ENCODE measurements at places on chromosomes 5 and 9. TPM values are rescaled to one million over a fixed set of nuclear protein-coding genes. Genes with fewer than 3 reads are reported as not detected.

DNA sequence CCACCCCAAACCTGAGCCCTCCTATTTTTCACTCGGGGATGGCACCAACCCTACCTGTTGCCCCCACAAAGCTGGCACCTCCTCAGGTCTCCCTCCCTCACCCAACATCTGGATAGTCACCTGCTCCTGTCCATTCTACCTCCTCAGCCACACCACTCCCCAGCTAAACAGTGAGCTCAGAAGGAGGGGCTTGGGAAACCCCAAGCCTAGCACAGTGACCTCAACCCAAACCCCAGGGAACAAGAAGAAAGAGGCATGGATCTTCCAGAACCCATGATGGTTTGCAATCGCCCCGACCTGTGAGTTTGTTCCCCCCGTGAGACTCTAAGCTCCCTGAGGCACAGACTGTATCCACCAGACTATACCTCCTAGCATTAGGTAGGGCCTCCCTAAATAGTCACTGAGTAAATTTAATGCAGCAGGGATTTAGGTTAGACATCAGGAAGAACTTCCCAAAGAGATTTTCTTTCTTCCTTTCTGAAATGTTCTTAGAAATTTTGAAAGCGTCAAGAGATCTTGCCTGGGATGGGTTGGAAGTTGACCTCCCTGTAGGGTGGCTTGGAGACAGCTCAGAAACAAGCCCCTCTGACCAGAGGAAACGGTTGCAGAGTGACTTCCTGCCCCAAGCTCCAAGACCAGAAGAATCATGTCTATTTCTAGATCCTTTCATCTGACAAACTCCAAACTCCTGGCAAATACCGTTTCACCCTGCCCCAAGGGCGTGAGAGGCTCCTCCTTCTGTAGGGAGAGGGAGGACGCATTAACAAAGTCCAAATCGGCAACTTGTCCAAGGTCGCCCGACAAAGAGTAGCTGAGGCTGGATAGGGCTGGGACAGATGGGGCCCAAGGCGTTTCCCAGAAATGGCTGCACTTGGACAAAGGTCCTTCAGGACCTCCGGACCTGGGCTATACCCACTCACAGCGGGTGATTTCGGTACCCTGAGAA, 4.1 kb downstream of the FIBCD1 start:
- H3K4me1 ChIP-seq, result peaks cover 43% of the 10 kb centered on the region
- no peak overlapping the region for H3K27ac ChIP-seq
- H3K4me3 ChIP-seq, result no peak overlapping the region

DNA sequence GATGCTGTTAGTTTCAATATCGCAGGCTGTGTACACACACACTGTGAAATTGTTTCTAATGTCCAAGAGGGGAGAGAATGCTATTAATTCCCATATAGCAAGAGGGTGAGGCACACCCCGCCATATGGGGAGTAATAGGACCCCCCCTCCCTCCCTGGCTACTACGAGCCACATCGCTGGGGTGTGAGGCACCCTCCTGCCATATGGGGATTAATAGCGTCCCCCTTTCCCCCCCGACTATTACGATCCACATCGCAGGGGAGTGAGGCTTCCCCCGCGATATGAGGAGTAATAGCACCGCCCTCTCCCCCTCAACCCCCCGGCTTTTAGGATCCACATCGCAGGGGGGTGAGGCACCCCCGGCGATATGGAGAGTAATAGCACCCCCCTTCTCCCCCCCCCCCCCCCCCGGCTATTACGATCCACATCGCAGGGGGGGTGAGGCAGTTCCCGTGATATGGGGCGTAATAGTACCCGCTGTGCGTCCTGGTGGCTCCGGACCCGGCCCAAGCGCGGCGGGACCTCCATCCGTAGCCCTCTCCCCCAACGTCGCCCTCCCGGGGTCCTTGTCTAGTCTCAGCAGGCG, 494 bp upstream of the STK32A start:
- H3K4me3 ChIP-seq, result peak overlapping the region; percentile 81
- H3K27ac ChIP-seq, result no peak overlapping the region
- H3K27me3 ChIP-seq, result peaks cover 31% of the 10 kb centered on the region
- DNase-seq, result peak; percentile 27
- peaks cover 5% of the 10 kb centered on the region for H3K4me1 ChIP-seq

The HEMGN gene
- total RNA-seq, result not detected

DNA sequence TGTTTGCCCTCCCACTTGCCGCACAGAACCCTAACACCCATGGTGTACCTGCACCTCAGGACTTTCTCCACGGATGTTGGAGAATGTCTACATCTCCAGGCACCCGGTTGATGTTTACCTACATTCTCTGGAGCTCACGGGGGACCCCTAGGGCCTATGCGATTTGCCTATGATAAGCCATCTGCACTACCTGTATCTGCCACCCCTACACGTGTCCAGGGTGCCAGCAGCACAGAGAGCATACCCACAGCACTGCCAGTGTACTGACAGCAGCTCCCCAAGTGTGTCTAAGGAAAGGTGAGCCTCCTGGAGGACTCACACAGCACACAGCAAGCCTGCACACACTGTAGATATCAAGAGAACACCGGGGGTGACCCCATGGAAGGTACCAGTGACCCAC, 31.3 kb upstream of the LMX1B start:
- no peaks in the 10 kb centered on the region for H3K36me3 ChIP-seq
- no peak overlapping the region for H3K27ac ChIP-seq
- H3K4me3 ChIP-seq, result no peak overlapping the region
- H3K4me1 ChIP-seq, result no peaks in the 10 kb centered on the region
- DNase-seq, result no peak
- no peaks in the 10 kb centered on the region for H3K27me3 ChIP-seq

DNA sequence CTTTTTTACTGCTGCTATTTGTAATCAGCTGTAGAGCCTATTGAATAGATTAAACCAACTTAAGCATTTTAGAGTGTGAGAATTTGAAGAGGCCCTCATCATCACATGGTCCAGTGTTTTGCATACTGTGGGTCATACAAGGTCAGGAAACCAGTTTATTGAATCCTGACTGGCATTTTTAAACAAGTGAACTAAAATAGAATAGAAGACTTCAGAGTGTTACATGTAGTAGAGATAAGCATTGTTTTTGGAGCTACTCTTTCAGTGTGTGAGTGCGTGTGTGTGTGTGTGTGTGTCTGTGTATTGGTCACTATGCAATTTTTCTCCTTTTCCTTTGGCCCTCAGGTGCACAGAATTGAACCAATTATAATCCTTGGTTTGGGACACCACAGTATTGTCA, 114.4 kb downstream of the SLC28A3 start:
- H3K36me3 ChIP-seq, result no peaks in the 10 kb centered on the region
- H3K4me3 ChIP-seq, result no peak overlapping the region
- H3K4me1 ChIP-seq, result peaks cover 7% of the 10 kb centered on the region
- H3K27me3 ChIP-seq, result no peaks in the 10 kb centered on the region
- no peak for DNase-seq
- H3K27ac ChIP-seq, result no peak overlapping the region

DNA sequence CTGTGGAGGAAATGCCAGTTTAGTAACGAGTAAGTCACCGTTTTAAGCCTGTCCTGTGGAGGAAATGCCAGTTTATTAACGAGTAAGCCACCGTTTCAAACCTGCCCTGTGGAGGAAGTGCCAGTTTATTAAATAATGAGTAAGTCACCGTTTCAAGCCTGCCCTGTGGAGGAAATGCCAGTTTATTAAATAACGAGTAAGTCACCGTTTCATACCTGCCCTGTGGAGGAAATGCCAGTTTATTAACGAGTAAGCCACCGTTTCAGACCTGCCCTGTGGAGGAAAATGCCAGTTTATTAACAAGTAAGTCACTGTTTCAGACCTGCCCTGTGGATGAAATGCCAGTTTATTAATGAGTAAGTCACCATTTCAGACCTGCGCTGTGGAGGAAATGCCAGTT, 18.9 kb upstream of the PDCD6 start:
- H3K36me3 ChIP-seq, result peaks cover 17% of the 10 kb centered on the region
- H3K4me3 ChIP-seq, result no peak overlapping the region
- H3K27me3 ChIP-seq, result no peaks in the 10 kb centered on the region
- no peaks in the 10 kb centered on the region for H3K4me1 ChIP-seq
- H3K27ac ChIP-seq, result no peak overlapping the region
